Omental fat pad (tissue), 4 donors: ENCODE measurements at places on chromosomes 3 and 15.

- no peak for DNase-seq
Measured at GRCh38 chr3:145259166-145259880, 901.7 kb downstream of the PLOD2 start.

GRCh38 chr3:33975463-33975862 lies 177.0 kb downstream of the PDCD6IP start:
- DNase-seq: no peak

DNA sequence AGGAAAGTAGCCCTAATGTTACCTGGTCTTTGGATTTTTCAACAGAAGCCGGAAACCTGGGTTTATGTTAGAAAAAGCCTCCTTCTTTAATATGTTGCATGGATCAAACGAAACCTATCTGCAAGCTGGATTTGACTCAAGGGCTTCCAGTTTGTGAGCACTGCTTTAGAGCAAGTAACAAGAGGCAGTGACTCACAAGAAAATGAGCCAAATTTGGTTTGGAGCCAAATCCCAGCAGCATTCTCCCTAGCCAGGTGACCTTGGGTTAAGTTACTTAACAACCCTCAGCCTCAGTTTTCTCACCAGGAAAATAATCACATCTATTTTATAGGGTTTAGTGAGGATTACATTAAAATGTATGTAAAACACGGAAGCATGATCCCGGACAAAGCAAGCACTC lies 215.2 kb upstream of the PRICKLE2 start:
- no peak for DNase-seq

GRCh38 chr3:193894121-193894863 lies 241.7 kb upstream of the HES1 start:
- no peak for DNase-seq

DNA sequence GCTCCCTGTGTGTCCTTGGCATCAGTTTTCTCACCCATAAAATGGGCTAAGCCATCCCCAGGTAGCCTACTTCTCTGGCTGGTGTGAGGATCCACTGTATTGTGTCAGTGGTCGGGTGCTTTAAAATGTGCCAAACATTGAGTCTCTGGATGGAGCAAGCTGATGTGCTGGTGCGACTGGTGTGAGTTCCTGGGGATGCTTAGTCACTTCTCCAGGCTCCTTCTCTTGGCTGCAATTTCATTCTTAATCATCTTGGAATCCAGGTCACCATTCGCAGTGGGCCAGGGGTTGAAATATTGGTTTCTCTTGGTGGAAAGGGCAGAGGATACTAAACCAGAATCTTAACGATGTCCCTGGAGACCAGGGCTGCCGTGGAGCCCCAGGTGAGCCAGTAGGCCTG lies 29.3 kb downstream of the SCN5A start:
- no peak for DNase-seq

- DNase-seq: no peak
Measured at GRCh38 chr15:76803049-76803571, 102.0 kb downstream of the SCAPER start.

GRCh38 chr3:134315286-134316106 lies 58.8 kb downstream of the AMOTL2 start:
- DNase-seq: no peak

GRCh38 chr15:84844964-84845363 lies 27.8 kb downstream of the ALPK3 start:
- DNase-seq: no peak

DNA sequence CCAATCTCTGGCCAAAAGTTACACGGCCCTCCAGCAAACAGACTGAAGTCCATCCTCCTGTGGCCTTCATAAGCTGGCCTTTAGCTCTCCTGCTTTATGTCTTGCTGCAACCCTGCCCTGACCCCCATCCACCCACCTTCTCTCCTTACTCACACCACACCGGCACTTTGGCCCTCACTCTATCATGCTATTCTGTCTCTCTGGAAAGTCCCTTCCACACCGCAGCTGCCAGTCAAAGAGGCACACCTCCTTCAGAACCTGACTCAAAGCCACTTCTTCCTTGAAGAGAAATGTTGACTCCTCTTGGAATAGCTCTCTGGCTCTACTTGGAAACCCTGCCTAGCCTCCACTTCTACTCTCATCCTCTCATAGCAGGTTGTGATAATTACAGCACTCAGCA lies 4.5 kb downstream of the GPR156 start:
- DNase-seq: no peak

DNA sequence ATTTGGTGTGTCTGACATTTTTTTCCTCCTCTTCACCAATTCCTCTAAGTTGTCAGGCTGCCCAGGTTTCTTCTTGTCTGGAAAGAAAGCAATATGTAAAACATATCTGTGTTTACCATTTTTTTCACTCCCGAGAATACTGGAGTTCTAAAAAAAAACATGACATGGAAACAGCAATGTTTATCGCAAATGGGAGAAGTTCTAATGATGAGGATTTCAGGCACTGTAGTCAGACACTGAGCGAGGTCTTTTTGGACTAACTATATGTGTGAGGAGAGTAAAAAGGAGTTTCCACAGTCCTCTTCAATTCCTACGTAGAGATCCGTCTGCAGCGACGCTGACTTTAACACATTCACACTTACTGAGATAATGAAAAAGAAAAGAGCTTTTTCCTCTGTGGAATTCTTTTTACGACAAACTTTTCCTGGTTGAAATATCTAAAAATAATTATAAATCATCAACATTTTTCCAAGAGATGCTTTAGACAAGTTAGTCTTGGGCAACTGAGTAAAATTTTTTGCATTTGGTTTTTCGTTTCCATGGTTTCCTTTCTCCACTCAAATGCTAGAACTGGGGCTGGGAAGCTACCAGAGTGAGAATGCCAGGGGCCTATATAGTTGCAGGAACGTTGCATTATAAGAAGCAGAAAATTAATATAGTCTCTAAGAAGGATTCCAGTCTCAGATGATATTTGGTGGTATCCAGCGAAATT lies 8.4 kb upstream of the SETMAR start:
- no peak for DNase-seq

DNA sequence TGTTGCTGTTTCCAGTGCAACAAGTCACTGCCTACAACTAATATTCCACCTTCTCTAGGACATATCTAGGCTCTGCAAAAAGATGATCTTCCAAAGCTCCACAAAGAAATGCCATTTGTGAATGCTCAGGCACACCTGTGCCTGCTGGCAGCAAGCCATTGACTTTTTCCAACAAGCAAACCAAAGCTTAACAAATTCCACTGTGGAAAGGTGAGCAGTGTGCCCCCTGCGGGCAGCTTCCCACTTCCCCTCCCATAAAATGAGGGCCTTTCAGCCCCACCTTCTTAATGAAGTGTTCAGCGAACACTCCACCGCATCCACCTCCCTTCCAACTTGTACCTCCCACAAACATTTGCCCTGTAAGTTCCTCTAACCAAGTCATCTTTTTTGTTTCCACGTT lies 157.5 kb upstream of the SLC24A5 start:
- DNase-seq: no peak

- no peak for DNase-seq
Measured at GRCh38 chr15:66588537-66588936, 22.7 kb upstream of the LCTL start.

DNA sequence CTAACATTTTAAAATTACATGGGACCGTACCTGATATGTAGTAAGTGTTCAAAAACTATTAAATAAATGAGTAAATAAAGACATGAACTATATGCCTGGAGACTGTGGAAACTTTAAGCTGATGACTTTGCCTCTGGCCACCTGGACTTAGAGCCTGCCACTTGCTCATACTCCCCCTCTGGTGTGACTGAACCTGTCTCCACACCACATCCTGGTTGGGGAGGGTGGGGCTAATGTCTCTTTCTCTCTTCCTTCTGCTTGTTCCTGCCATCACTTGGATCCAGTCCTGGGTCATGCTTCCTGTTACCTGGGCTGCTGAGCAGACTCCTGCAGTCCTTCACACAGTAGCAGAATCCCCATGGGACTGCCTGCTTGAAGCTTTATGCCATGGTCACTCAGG lies 8.2 kb upstream of the TMEM158 start:
- no peak for DNase-seq

GRCh38 chr3:39149498-39150147 lies 3.8 kb downstream of the CSRNP1 start:
- no peak for DNase-seq

DNA sequence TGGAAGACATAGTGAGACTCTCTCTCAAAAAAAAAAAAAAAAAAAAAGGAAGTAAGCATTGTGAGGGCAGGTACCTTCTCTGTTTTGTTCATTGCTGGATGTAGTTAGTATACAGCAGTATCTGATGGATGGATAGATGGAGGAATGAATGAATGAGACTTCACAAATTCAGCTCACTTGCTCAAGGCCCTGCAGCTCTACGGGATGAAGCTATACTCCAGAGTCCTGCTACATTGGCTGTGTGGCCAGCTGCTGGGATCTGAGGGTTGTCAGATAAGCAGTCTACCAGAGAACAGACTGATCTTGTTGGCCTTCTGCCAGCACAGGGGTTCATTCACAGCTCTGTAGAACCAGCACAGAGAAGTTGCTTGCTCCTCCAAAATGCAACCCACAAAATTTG lies 35.0 kb downstream of the MLH1 start:
- no peak for DNase-seq

DNA sequence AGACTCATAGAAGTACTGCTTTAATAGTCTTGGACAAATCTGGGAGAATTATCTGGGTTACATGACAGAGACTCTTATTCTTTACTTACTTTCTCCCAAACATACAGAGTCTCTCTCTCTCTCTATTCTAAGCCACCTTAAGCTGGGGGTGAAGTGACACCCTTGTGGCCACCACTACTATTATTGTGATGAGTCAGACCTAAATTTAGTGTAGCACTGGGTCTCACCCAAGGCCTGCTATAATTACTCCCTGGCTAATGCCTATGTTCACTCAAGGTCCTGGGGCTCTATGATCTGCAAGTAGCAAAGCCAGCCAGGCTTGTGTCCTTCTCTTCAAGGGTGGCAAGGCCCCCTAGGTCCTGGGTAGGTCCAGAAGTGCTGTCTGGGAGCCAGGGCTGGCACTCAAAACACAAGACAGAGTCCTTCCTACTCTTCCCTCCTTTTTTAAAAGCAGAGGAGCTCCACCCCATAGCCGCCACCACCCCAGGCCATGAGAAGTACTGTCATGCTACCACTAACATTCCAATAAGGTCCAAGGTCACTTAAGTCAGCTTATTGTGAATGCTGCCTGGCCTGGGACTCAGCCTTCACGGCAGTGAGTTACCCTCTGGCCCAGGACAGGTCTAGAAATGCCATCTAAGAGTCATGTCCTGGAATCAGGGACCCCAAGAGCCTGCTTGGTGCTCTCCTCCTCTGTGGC lies 183.6 kb downstream of the POLQ start:
- DNase-seq: no peak

GRCh38 chr3:42712688-42713372 lies 10.2 kb upstream of the HHATL start:
- DNase-seq: peak; percentile 16

- DNase-seq: peak; percentile 7
Measured at GRCh38 chr15:101050623-101051290, 131.6 kb downstream of the LRRK1 start.

- no peak for DNase-seq
Measured at GRCh38 chr3:129445471-129445870, 5.4 kb downstream of the IFT122 start.

GRCh38 chr3:115623044-115623868 lies at the start of gene GAP43:
TSS of gene GAP43 (plus strand) at chr3:115623510. CDS start at chr3:115623690, 180 bp downstream.
- no peak for DNase-seq

DNA sequence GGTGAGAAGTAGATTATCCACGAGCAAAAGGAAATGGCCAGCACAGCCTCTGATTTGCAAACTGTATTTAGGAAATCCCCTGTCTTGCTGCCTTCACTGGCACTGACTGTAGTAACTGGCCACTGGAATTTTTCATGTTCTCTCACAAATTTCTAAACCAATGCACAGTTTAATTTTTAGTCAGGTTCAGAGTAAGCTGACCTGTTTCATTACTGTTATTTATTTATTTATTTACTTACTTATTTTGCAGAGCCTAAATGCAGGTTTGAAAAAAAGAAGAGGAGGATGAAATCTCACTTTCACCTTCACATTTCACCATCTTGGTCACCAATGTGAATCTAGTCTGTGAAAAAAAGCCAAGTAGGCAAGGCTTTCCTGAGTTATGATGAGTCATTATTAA lies 291.0 kb downstream of the PLOD2 start:
- DNase-seq: no peak

GRCh38 chr15:80904998-80905397 lies 84.6 kb downstream of the MESD start:
- DNase-seq: no peak

- no peak for DNase-seq
Measured at GRCh38 chr15:90322538-90322937, 29.5 kb upstream of the ZNF774 start.

DNA sequence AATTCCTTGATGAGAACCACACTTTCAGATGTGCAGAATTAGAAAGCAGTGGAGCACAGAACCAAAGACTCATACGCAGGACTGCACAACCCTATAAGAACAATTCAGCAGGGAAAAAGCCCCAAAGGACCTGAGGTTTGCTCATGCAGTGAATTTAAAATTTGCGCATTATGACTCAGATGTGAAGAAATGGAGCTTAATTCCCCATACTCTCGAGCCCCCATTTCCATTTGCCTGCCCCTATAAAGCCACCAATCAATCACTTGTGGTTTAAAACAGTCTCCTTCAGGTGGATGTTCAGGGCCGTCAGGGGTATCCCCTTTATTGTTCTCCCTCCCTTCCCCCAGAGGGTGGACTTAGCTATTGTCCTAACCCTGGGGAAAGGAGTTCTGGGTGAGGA lies 221.2 kb downstream of the IGSF11 start:
- no peak for DNase-seq

- DNase-seq: no peak
Measured at GRCh38 chr3:194828116-194828515, 142.4 kb downstream of the FAM43A start.

DNA sequence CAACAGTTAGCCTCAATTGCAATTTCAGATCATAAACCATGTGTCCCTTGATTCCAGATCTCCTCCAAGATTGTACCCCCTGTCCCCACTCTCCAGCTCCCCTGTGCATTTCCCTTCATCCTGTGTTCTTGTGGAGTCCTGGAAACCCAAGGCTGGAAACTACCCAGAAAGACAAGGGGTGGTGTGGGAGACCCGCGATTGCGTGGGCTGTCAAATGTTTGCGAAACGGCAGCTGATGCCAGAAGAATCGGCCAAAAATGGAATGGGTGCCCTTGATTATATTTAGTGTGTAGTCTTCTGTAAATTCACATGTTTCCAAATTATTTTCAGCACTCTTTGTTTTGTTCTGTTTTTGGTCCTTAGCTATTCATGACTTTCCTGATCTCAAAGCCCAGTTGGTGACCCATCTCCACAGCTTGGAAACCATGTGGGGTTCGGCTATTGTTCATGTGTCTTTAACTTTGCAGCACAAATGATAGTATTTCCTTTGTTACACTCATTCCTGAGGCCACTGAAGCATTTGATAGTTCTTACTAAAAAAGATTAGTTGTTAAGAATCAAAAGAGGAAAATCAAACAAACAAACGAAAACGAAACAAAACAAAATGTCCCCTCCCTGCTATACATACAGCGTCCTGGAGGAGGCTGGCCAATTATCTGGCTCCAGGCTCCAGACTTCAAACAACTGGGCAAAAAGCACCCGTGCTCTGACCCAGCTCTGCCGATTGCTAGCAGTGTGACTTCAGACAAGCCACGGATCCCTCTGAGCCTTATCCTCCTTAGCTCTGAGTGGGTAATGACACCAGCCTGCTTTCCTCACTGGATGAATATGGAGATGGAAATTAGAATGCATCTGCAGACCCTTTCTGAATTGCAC lies 120.9 kb downstream of the CACNA2D3 start:
- no peak for DNase-seq

GRCh38 chr3:188584162-188584529 lies 430.2 kb downstream of the LPP start:
- DNase-seq: no peak
